ENCODE measurements at places on chromosomes 5 and 9.
A peak's percentile ranks its signal among the peaks of the same experiment; 100 is the strongest.

DNA sequence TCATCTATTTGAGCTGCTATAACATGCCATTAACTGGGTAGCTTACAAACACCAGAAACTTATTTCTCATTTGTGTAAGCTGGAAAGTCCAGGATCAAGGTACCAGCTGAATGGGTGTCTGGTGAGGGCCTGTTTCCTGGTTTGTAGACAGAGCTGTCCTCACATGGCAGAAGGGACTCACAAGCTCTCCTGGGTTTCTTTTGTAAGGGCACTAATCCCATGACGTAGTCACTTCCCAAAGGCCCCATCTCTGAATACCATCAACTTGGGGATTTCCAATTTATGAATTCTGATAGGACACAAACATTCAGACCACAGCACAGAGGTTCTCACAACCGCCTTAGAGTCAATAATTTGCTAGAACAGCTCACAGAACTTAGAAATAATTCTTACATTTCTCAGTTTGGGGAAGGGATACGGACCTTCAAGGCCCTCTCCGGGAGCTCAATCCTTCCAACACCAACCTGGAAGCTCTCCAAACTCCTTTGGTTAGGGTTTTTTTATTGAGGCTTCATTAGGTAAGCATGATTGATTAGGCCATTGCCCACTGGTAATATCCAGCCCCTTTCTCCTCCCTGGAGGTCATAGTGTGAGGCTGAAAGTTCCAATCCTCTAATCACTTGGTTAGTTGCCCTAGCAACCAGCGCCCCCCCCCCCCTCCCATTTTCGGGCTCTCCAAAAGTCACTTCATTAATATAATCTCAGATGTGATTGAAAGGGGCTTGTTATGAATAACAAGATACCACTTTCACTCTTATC lies 7.6 kb upstream of the DNAJA1 start:
- no peak for DNase-seq

GRCh38 chr9:26727471-26727870 lies 165.1 kb downstream of the CAAP1 start:
- DNase-seq = no peak

DNA sequence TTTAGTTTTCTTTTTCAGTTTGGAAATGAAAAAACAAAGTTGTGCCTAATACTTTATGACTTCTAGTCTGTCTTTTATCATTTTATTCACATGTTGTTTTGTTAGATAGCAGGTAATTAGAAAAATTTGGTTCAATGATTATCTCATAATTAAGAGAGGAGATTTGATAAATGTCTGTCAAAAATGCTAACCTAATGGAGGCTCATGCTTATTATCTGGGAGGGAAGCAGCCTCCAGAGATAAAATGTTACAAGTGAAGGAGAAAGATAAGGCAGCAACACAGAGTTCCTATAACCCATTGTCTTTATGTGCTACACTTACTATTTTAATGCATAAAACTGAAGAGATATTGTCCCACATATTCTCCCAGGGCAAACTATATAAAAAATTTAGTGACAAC lies 53.5 kb downstream of the SLC27A6 start:
- DNase-seq = no peak

GRCh38 chr9:134331186-134332025 lies 5.2 kb downstream of the RXRA start:
- no peak for DNase-seq

DNA sequence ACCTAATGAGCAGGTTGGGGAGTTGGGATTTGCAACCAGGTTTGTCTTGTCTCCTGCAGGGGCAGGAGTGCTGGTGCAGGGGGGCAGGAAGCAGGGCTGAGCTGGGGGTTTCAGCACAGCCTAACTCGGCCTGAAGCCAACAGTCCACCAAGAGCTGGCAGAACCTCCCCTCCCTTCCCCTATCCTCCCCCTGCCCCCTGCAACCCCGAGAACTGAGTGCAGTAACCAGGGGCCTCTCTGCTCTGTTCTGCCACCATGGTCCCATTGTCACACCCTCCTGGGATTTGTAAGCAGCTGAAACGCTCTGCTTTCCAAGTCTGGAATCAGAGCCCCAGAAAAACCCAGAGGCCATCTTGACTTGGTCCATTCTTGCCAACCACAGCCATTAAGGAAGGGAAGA lies 72.9 kb downstream of the ARHGEF37 start:
- no peak for DNase-seq

- no peak for DNase-seq
Observed at GRCh38 chr5:153714798-153715197, 224.3 kb downstream of the GRIA1 start.

- DNase-seq = no peak
Observed at GRCh38 chr5:160699301-160699700, 152.7 kb downstream of the ATP10B start.

DNA sequence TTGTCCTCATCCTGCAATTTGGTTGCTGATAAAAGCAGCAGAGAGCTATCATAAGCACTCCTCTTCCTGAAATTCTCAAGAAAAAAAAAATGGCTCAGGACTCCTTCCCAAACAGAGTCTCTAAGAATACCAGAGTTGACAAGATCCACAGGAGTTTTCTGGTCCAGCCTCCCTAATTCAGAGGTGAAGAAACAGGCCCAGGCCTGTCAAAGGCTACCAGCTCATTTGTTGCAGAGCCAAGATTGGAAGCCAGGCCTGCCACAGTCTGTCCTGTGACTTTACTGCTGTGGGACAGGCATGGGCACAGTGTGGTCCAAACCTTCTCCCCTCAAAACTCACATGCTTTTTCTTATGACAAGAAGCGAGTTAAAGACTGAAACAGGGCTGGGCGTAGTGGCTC lies 41.5 kb downstream of the NIPSNAP3B start:
- no peak for DNase-seq

GRCh38 chr9:78006734-78007133 lies 24.9 kb downstream of the GNAQ start:
- no peak for DNase-seq

- no peak for DNase-seq
Observed at GRCh38 chr5:4229414-4230292, 634.0 kb downstream of the IRX1 start.

- DNase-seq = peak; percentile 78
Observed at GRCh38 chr9:128117613-128118471, 9.7 kb downstream of the PTGES2 start.

- DNase-seq = no peak
Observed at GRCh38 chr9:127862075-127863011, 7.9 kb upstream of the ENG start.

- no peak for DNase-seq
Observed at GRCh38 chr9:35795695-35796094, 4.3 kb downstream of the NPR2 start.

DNA sequence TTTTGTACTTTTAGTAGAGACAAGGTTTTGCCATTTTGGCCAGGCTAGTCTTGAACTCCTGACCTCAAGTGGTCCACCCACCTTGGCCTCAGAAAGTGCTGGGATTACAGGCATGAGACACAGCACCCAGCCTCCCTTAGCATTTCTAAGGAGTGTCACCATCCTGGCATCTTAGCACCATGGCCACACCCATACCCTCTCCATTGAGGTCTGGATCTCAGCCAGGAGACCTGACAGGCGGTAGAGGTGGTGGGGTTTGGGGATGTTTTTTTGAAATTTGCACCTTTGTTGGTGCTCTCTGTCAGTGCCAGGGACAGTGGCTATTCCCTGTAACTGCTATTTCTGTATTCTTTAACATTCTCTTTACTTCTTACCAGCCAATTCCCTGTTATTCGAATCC lies 72.5 kb downstream of the TRIM36 start:
- DNase-seq = no peak

DNA sequence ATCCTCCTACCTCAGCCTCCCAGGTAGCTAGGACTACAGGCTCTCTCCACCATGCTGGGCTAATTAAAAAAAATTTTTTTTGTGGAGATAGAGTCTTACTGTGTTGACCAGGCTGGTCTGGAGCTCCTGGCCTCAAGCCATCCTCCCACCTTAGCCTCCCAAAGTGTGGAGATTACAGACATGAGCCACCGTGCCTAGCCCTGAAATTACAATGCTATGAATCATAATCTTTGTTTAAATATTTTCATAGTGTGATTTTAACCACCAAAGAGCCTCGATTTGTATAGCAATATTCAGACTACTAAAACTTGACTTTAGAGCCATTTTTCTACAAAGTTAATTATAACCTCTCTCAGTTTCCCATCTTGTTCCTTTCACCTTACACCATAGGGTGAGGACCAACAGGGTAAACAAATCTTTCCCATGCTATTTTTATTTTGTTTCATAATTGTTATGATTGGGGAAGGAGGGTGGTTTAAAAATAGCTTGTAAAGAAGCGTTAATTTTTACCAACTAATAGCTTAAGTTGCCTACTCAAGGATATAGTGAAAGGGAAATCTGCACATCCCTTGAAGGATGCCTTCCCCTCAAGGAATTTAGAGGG lies 32.7 kb downstream of the UBE2D2 start:
- no peak for DNase-seq

DNA sequence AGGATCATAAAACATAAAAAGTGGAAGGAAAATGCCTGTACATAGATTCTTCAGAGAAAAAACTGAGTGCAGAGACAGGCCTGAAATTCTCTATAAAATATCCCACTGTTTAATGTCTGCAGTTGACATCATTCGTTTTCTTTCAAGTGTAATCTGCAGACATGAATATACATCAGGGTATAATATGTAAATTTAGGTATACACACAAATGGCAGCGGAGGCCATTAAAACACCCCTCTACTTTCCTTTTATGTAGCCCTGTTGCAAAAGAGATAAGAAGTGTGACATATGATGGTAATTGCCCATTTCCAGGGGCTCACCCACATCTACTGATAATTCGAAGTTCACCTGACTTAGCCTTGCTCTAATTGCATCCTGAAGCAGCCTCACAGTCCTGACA lies 164.3 kb downstream of the SLC24A2 start:
- DNase-seq = no peak

- no peak for DNase-seq
Observed at GRCh38 chr9:16310278-16311110, 560.0 kb downstream of the BNC2 start.

DNA sequence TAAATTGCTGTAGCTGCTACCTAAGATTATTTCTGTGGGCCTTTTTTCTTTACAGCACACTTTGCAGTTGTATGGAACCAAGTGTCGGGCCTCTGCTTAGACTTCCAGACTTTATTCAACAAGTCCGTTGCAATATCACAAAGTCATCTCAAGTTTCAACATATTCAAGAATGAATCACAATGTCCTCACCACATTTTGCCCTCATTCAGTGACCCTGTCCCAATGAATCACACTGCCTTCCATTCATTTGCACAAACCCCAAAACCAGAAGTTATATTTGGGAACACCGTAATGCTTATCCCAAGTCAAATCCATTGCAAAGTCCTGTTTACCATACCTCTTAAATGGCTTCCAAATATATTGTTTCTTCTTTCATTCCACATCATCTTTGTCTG lies 439.6 kb downstream of the CSNK1G3 start:
- no peak for DNase-seq

- no peak for DNase-seq
Observed at GRCh38 chr9:117535973-117536372, 121.1 kb upstream of the ASTN2 start.

GRCh38 chr5:159212657-159213462 lies 3.5 kb upstream of the RNF145 start:
- no peak for DNase-seq

- DNase-seq = no peak
Observed at GRCh38 chr5:130270786-130271185, 366.5 kb downstream of the CHSY3 start.

GRCh38 chr5:160036243-160036642 lies 27.3 kb downstream of the TTC1 start:
- no peak for DNase-seq

DNA sequence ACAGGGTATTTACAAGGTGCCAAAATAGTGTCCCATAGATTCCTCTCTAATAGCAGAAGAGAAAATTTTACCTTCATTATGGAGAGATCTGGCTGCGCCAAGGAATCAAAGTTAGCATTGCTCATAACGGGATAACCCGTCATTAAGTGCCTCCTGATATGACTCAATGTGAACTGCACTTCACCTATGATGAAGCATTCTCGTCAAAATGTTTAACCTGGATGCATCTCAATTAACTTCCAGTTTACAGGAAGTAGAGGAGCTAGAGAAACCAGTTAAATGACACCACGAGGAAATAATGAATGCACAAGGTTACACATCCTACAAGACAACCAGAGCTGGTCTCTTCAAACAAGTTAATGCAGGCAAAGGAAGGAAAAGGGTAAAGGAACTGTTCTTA lies 17.2 kb downstream of the FBXW11 start:
- DNase-seq = no peak

GRCh38 chr5:175746851-175747250 lies 89.0 kb downstream of the HRH2 start:
- DNase-seq = no peak

DNA sequence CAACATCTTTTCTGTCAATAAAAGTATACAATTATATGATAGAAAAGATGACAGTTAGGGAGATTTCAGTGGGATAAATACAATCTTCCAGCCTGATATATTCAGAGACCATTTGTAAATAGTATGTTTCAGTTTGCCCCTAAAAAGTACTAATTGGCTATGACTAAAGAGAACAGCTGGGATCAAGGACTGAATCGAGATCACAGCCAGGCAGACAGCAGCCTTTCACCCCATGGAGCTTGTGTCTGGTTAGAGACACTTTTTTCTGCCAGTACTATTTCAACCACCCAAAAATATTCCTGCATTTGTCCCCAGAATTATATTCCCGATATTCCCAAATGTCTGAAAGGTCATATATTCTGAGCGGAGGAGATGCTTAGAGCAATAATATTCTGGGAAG lies 577.3 kb upstream of the TLE4 start:
- no peak for DNase-seq

GRCh38 chr9:21551401-21551800 lies 69.3 kb upstream of the IFNE start:
- DNase-seq = no peak

- DNase-seq = no peak
Observed at GRCh38 chr5:45060724-45061123, 252.0 kb downstream of the MRPS30 start.

DNA sequence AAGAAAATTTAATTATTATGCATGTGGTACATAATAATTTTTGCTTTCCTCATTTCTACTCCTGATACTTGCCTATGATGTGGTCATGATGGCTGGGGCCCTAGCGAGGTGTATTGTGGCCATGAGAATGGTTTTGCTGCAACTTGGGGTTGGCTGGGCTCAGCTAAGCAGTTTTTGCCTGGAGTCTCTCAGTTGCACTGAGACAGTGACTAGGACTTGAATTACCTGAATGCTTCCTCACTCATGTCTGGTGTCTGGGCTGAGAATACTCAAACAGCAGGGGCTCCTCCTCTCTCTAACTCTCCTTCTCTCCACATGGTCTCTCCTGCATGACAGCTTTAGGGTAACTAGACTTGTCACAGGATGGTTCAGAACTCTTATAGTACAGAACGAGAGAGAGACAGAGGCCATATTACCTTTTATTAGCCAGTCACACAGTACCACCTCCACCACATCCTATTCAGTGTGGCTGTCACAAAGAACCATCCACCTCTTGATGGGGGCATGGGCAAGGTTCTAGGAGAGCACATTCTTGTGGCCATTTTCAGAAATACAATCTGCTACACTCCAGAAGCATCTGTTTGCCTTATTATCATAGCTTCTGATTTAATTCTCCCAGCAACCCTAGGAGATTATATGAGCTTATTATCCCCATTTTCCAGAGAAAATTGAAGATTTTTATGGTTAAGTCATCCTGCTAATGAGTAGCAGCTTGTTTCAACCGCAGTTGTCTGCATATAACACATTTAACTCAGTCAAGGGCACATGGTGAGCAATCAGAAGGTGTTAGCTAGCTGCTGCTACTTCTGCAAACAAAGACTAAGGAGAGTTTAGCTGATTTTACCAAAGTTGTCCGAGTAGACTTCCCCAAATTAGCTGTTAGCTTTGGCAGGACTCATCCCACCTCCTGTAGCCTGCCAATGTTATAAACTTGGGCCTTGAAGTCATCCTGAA lies 245.1 kb downstream of the DOCK8 start:
- DNase-seq = no peak
